ENCODE measurements at places on chromosomes 16 and 17.
A peak's percentile ranks its signal among the peaks of the same experiment; 100 is the strongest.

DNA sequence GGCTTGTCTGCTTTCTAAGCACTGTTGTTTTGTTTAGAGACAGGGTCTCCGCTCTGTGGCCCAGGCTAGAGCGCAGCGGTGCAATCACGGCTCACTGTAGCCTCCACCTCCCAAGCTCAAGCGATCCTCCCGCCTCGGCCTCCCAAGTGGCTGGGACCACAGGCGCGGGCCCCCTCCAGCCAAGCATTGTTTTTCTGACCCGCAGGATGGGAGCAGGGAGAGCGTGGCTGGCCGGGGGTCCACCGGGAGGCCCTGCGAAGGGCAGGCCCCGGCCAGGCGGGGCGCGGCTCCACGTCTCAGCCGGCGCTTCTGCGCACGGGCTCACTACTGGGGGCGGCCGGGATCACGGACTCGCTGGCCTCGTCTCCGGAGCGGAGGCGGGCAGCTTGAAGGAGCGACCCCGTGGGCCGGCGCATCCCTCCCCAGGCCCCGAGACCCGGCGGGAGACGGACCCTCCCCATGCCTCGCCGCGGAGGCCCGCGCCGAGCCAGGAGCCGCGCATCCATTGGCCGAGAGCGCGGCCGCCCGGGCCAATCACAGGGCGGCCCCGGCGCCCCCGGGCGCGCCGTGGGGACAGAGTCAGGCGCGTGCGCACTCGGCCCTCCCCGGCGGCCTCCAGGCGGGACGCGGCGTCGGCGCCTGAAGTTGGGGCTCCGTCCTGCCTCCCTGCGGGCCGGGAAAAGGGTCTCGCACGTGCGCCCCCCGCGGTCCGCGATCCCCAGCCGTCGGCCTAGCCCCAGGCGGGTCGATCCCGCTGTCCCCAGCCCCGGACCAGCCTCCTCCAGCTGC lies 24.9 kb downstream of the ACTG1 start:
- no peak for DNase-seq

DNA sequence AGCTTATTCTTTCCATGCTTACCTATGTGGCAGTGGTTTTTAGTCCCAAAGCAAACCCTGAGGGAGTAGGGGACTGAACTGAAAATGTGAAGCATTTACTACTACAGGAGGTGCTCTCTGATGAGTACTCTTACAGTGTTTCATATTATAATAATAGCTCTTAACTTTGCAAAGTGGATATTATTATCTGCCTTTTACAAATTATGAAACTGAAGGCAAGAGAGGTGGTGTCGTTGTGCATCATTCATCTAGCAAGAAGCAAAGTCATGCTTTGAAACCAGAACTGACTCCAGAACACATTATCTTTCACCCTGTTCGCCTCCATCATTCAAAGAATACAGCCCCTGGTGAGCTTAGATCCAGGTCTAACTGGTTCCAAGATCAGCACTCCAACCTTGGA lies 8.2 kb upstream of the KCNH6 start:
- no peak for DNase-seq

- DNase-seq = no peak
Observed at GRCh38 chr16:56889206-56889605, 24.2 kb downstream of the SLC12A3 start.

GRCh38 chr17:81681672-81682071 lies 1.9 kb downstream of the ARL16 start:
- DNase-seq = no peak

- DNase-seq = no peak
Observed at GRCh38 chr16:80283466-80284392, 257.1 kb upstream of the DYNLRB2 start.

DNA sequence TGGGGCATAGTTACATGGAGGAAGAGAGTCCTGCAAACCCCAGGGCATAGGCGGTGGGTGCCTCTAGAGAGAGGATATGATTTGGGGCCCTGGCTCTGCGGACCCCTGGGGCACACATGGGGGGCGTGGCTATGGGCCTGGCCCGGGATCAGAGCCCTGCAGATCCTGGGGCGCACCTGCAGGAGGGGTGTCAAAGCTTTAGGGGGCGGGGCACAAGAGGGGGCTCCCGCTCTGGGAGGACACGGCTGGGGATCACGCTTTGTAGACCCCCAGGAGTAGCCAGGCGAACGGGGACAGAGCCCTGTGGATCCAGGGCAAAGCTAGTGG lies 497 bp downstream of the BCL7C start:
- DNase-seq = no peak

- DNase-seq = no peak
Observed at GRCh38 chr16:55369151-55369550, 45.1 kb downstream of the IRX6 start.

- no peak for DNase-seq
Observed at GRCh38 chr16:85885537-85885936, 13.4 kb upstream of the IRF8 start.

GRCh38 chr17:58121925-58122324 lies 26.3 kb upstream of the OR4D1 start:
- DNase-seq = peak; percentile 25

DNA sequence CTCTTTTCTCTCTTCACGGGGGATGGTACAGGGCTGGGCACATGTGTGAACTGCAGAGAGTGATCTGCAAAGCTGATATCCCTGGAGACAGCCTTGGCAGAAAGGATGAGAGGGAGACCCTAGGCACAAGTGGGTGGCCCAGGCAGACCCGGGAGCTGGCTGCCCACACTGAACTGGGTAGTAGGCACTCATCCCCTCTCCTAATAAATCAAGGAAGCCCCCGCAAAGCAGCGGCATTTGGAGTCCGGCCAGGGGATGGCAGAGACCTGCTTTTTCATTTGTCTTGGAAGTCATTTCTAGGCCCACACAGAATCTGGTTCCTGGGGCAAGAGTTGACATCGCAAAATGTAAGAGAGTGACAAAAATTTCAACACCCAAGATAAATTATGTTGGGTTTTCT lies 3.0 kb upstream of the TFAP4 start:
- DNase-seq = no peak

DNA sequence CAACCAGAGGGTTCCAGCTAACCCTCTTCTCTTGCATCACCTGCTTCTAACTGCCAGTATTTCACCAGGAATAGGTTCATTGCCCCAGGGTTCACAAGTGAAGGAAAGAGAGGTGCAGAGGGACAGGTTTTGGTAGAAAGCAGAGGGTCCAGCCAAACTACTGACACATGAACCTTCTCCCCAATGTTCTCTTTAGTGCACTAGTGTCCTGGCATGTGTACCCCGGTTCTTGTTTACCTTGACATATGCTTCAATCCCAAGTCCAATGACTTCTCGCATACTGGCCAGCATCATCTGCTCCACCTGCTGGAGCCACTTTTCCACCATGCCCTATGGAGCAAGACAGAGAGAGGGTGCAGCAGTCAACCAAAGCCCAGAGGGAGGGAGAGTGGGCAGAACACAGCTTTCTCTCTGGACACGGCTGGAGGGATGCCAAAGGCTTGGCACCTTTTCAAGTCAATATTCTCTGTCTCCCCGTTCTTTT lies 90.6 kb downstream of the DNAH3 start:
- DNase-seq = no peak

- DNase-seq = no peak
Observed at GRCh38 chr16:78591682-78592103, 492.2 kb downstream of the WWOX start.

GRCh38 chr17:57207396-57207795 lies 48.9 kb upstream of the MSI2 start:
- no peak for DNase-seq

Data from brain microvascular endothelial cell (primary cell).